ENCODE measurements at places on chromosomes 2 and 18.

DNA sequence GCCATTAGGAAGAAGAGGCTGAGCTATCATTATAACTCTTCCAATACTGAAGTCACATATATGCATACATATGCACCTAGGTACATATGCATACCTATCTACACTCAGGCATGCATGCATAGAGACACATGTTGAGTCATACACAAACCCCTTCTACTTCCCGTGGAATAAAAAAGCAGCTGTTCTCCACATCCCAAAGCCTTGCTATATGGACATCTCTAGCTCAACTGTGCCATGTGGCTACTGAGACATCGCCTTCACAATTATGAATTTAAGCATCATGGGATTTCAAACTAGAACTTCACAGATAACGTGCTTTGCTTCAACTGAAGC lies 120.5 kb downstream of the ANKRD44 start:
- no peak for DNase-seq

- DNase-seq, result no peak
Observed at GRCh38 chr2:239178484-239178883, 222.3 kb downstream of the HDAC4 start.

DNA sequence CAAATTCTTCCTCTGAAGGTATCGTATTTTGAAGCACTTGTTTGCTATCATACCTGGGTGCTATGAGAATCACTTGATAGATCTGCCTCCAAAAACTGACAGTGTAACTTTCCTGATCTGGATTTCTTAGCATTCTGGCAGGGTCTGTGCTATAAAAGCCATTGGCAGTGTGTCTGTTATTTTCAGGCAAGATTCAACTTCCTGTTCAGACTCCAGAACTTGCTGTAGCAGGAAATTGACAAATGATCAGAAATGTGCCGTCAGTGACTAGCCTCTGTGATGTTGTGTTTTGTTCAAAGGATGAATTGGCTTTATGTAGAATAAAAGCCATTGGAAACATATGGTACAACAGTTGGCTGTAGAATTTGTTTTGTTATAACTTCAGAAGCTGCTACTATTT lies 273.3 kb downstream of the PTPRM start:
- DNase-seq, result peak; percentile 38

DNA sequence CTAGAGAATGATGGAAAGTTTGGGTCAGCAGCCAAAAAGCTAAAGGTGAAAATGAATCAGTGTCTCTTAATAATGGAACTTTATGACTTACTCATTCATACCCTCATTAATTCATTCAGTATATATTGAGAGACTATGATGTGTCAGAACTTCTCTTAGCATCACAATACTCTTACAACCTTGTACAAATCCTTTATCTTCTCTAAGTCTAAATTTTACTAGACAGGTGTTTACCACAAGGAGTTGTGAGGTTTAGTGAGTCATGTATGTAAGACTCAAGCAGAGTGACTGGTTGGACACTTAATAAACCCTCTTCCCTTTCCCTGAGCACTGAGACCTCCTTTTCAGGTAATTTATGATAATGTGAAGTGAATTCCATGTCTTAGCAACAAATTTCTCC lies 129.6 kb downstream of the PPP1R1C start:
- DNase-seq, result no peak

DNA sequence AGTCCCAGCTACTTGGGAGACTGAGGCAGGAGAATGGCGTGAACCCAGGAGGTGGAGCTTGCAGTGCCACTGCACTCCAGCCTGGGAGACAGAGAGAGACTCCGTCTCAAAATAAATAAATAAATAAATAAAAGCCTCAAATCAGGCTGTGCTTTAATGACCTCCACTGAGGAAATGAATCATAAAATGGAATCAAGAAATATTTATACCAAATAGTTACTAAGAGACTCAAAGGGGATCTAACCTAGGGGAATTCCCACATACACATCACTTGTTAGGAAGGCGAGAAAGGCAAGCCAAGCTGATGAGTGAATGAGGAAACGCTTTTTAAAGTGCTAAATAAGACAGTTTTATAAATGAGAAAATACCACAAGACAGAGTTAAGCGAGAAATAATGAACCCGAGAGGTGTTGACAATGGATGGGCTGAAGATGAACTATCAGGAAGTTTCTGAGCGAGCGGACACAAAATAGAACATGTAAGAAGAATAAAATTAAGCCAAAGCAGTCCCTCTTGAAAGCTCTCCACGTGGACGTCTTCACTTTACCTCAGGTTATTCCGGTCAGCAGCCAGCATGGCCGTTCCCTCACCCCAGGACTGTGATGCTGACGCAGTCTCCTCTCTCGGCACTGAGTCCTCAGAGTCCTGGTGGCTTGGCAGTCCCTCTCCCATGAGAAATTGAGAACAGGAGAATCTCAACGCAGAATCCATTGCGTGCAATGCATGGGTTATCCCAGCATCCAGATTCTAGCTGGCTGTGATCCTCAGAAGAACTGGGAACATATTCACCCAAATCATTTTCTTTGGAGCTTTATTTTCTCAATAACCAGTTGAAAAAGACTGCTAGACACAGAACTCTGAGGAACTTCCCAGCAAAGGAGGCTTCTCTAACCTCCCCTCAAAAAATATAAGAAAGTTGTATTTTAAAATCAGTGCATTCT lies 22.3 kb downstream of the PXDN start:
- DNase-seq, result no peak

- DNase-seq, result no peak
Observed at GRCh38 chr18:35938158-35938557, 34.3 kb upstream of the RMP24 start.

- peak; percentile 77 for DNase-seq
Observed at GRCh38 chr2:113974727-113975126, 84.8 kb downstream of the ACTR3 start.

Data from spinal cord (tissue), 10 donors.